Stimulated activated CD4-positive, alpha-beta T cell treated with anti-CD3 and anti-CD28 coated beads, Interleukin-2, amount 100 ng/mL, for 24 hours (primary cell): ENCODE measurements at places on chromosomes 1 and 21.

DNA sequence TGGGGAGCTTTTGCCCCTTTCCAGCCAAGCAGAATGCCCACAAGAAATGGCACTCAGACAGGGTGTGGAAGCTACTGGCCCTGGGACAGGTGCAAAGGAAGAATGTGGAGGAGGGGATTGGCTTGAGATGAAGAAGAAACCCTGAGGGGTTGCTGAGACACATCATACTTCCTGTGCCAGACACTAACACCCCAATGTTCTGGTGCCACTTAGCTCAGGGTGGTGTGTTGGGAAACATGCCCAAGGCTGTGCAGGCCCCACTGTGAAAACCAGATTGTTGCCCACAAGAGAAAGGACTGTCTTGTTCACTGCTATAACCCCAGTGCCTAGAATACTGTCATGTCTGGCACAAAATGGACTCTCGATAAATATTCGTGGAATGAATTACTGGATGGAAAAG lies 9.9 kb upstream of the PAQR6 start:
- DNase-seq, result no peak

- no peak for DNase-seq
Observed at GRCh38 chr1:41371630-41372599, 10.7 kb downstream of the FOXO6 start.

DNA sequence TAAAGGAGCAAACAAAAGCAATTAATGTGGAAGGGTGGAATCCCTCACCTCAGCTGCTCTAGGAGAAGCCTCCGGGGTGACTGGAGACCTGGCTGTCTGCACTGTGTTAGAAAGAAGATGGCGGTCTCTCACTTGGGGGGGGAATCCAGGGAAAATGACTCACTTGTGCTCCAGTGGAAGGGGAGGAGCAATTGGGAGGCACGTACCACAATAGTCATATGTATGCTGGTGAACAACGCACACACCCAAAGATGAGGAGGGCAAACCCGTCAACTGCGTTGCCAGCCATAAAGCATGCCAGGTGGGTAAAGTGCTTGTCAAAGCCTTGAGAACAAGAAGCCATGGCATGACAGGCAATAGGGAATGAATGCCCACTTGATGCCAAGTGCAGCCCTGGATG lies 22.1 kb downstream of the PLEKHA6 start:
- DNase-seq, result no peak

GRCh38 chr1:99627615-99628014 lies 18.3 kb upstream of the PALMD start:
- no peak for DNase-seq

DNA sequence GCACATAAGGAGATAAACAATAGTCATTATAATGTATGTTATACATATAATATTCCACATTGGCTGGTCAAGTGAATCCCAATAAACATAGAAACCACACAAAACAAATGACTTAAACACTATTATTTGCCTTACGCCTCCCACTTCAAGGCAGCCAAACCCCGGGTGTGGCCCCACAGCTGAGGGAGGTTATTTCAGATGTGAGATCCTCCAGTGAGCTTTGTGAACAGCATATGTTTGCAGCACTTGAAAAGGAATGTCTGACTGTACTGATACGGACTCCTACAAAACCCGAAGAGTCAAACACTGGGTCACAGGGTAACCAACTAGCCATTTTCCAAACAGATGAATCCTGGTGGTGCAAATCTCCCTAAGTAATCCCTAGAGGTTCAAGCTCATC lies 27.1 kb upstream of the DISP1 start:
- no peak for DNase-seq

DNA sequence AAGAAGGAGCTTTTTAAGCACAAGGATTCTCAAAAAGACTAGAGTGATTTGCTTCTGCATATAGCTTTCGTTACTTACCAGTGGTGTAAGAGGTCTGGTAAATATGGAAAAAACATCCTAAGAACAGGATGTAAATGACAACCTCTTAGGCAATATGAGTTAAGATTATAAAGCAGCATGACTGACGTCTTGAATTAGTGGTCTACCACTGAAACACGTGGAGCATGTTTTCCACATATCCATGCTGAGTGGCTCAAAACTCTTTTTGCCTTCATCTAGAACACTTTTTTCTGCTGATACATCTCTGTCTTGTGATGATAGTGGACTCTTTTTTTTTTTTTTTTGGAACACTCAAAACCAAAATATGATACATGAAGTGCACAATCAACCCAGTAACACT lies 44.6 kb downstream of the RCAN1 start:
- no peak for DNase-seq

DNA sequence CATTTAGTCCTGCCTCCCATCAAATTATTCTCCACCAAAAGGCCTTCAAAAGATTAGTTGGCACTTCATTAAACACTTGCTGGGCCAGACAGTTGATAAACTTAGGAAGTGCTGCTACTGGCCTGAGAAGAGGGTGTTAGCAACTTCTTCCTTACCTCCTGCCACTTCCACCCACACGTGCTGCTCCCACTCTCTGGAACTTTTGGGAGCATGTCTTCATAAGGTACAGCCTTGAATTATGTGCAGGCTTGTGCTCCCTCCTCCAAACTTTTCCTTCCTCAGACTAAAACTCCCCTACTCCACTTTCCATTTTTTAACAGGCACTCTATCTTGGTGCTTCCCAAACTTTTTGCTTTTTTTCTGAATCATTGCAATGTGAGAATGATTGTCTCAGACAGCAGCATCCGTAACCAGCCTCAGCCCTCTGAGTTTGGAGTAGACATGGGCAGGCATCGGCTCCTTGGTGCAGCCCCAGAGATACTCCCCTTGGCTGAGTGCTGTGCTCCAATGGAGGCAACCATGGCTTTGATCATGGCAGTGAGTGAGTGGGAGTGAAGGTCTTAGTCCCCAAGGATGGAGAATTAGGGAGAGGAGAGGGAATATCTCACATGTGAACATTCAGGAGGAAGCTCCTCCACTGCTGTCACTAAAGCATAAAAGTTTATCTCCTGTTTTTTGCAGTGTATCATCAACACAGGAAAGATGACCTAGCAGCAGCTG lies 8.7 kb upstream of the LELP1 start:
- DNase-seq, result no peak

DNA sequence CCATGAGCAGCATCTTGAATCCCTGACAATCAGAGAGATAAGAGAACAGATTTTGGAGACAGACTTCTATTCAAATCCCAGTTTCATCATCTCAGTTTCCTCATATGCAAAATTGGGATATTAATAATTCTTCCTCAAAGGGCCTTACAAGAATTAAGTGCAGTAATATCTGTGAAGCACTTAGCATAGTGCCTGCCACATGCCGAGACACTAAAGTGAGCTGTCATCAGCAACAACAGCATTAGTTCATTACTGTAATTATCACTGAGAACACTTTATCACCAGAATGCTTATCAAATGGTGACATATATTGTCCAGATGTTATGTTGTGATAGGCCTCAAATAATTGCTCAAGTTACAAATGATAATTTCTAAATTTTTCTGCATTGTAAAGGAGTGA lies 922 bp upstream of the FCRLB start:
- DNase-seq, result no peak

DNA sequence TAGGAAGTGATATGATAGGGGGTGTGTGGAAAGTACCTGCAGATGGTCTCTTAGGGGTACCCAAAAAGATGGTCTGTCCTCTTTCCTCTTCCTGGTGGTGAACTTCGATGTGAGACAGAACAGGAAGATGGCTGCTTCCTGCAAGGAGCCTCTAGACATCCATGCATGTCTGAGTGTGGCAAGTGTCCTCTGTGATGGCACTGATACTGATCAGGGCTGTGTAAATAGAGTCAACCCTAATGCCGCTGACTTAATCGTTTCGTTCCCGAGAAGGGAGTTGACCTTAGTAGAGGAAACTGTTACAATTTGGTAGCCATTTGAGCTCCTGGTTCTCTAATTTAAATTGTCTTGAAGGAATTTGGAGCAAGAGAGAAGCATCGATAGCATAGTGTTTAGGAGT lies 168.6 kb downstream of the VPS13D start:
- no peak for DNase-seq

DNA sequence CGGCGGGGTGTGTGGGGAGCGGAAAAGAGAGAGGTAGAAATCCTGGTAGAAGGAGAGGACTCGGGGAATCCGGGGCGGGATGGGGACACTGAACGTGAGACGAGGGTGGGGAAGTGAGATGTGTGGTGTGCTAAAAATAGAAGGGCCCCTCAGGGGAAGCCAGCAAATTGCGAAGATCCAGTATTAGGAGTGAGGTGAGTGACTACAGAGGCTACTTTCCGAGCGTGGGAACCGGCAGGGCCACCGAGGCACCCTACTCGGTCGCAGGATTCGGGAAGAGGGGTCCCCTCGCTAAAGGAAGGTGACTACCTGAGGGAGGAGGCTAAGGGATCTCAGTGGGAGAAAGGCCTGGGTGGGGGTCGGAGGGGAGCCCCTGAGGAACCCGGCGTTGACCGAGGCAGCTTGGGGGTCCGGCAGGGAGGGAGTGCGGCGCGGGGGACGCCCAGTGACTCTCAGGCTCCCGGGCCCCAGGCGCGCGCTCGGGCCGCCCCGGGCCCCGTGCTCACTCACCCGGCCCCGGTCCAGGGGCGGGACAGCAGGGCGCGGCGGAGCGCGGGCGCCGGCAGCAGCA lies 318 bp downstream of the ALDH4A1 start:
- DNase-seq, result peak; percentile 33

DNA sequence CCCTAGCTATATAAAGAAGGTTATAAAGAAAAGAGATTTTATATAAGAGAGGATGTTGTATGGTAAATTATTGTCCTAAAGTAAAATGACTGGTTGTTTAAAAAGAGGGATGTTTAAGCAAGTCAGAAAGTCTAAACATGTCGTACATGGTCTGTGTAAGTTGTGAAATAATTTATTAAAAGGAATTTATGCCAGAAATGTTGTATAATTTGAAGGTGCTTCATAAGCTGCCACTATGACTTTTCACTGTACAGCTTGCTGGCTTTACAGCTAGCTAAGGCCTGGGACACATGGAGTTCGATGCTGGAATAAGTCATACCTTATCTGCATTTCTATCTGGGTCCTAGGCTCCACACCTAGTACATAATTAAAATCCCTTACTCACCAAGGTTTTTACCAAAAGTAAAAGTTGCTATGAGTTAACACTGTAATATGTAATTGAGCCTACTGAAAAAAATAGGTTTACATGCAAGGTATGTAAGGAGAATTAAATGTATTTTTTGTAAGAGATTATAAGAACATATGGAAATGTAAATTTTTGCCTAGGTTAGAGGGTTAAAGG lies 59.0 kb upstream of the EDEM3 start:
- no peak for DNase-seq
